ENCODE measurements at places on chromosomes 1 and 21. TPM values are rescaled to one million over a fixed set of nuclear protein-coding genes. Genes with fewer than 3 reads are reported as not detected.

The DYNLT4 gene
- 0.77 TPM for total RNA-seq

- no peak for DNase-seq
Observed at GRCh38 chr1:231274119-231274825, 33.3 kb downstream of the GNPAT start.

DNA sequence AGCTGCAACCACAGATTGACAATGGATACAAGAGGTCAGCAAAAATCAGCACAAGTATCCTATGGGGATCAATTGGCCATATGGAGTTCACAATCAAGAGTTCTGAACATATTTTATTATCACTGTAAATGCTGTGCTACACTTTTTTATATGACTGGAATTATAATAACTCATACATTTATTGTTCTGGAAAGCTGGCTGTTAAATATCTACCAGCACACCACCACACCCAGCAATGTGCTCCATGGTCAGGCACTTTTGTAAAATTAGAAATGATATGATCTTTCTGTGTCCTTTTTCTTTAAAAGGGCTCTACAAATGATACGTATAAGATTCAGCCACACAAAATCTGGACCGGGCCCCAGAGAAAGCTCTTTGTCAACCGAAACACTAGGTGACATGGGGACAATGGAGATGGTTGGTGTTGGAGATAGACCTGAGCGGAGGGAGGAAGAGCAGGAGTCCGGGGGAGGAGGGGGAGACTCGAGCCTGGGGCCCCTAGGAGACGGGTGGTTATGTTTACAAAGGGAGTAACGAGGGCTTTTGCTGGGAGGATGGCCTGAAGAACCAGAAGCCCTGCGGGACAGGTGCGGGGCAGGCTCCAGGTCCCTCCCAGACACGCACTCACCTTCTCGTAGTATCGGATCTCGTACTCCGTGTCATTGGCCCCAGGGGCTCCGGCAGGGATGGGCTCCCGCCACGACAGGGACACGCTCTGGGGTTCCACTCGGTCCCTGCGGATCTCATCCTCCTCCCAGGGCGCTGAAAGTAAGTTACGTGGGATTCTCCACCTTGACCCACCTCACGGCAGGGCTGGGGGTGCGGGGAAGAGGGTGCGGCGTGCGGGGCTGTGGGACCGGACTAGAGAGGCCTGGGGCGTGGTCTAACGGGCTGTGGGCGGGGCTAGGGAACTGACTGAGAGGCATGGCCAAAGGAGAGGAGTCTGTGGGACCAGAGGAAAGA is 30.0 kb downstream of the EPHA10 start:
- no peak for DNase-seq

DNA sequence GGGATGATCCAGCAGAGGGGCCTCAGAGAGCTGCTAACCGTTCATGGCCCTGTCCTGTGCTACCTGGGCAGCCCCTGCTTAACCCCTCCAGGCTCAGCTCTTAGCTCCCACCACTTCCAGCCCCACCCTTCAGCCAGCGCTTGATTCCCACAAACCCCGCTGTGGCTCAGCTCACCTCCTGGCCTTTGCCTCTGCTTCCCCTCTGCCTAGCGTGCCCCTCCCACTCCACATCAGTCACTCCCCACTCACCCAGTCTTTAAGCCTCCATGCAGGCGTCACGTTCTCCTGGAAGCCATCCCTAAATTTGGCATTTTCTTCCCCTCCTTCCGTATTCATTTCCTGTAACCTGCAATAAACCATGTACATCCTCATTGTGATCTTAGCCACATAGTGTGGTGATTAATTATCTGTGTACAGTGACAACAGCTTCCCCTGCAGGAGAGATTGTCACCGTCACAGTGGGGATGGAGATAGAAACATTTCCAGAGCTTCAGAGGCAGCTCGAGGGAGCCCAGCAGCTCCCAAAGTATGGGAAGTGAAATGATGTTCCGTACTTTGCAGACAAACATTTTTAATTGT is 65.5 kb downstream of the EPHB2 start:
- DNase-seq = no peak

DNA sequence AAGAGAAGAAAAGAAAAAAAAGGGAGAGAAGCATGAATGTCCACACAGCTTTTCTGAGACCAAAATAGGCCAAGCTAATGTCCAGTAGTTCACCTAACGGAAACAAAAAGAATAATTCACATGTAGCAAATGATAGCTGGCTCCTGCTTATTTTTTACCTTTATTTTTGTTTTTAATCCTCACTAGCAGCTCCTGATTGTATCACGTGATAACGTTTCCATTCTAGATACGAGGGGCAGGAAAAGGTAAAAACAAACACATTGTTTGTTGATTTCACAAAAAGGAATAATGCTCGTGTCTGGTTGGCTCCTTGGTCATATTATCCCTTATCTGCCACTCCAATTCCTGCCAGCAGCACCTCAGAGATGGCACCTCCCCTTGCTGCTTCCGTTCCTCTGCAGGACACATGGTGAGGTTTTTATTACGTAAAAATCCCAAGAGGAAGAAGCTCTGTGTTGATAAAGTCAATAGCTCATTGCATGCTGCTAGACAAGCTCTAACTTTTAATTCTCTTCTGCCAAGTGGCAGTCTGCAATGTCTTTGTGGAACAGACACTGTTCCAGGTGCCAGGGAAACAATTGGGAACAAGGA is 201.7 kb downstream of the CRB1 start:
- no peak for DNase-seq

GRCh38 chr1:23278717-23279116 is 61.4 kb upstream of the HTR1D start:
- DNase-seq = no peak

GRCh38 chr1:9717193-9718005 is 65.9 kb downstream of the PIK3CD start:
- DNase-seq = peak; percentile 93

- peak; percentile 90 for DNase-seq
Observed at GRCh38 chr1:30847358-30847972, 61.1 kb downstream of the SDC3 start.

The S100A7 gene
- total RNA-seq = not detected

The CRTC2 gene
- total RNA-seq = 6.1 TPM

The BSND gene
- not detected for total RNA-seq

GRCh38 chr1:91651243-91651642 is 150.6 kb downstream of the CDC7 start:
- no peak for DNase-seq

DNA sequence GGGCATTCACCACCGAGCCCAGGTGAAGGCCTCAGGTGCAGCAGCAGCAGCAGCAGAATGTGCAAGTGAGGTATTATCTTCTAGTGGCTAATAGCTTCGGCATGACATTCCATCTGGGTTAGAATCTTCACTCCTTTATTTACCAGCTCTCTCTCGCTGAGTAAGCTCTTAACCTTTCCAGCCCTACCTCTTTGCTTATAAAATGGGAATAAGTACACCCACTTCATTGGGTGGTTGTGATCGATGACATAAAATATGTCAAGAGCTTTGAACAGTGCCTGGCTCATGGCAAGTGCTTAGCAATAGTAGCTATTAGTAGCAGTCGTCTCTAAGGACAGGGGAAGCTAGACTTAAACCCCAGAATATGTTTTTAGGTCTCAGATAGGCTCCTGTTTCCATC is 149.5 kb downstream of the NOS1AP start:
- no peak for DNase-seq

DNA sequence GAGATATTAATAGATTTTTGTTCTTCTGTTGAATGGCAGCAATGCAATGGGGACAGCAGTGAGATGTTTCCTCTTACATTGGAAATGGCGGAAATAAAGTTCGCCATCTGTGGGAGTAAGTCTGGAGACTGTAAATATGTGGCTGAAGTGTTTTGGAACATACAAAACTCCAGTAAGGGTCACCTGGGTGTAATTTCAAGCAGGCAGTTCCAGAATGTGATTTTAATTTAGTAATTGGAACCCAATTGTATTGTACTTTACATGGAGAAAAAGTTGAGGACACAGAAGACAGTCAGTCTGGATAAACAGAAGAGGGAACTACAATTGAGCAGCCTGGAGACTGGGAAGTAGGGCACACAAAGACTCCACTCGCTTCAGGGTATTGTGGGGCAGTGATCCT is 108.6 kb downstream of the NTMT2 start:
- DNase-seq = no peak

GRCh38 chr21:14787312-14787711 is 241.2 kb upstream of the SAMSN1 start:
- DNase-seq = no peak

DNA sequence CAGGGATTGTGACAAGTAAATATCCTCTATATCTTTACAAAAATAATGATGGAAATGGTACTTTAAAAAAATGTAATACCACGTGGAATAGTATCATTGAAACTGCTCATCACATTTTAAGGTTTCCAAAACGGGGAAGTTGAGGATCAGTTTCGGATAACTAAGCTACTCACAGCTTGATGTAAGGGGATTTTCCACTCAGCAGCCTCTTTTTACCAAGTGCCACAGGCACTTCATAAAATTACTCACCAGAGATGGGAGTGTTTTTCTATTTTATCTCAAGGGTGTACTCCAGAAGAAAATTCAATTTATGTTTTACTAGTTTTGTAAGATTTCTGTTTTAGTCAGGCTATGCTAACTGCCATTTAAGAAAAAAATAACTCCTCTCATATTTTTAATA is 91.7 kb downstream of the TPR start:
- no peak for DNase-seq

DNA sequence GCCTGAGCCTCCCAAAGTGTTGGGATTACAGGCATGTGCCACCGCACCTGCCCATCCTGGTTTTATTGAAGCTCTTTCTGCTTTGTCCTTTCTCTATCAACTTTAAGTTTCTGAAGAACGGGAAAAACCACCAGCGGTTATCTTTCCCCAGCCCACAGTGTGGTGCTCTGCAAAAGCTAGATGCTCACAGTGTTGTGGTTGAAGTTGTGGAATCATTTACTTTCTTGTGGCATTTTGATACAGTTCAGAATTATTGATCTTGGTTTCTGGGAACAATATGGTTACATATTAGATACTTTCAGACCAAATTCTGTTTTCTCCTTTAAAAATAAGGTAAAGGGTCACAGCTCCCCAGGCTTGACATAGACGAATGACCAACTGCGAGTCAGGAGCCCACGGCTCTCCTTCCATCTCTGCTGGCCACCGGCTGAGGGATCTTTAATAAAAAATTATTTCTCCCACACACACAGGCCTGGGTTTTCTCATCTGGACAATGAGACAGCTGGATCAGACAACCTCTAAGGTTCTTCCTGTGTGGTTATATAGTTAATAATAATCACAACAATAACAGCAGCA is 385.3 kb downstream of the SETD4 start:
- no peak for DNase-seq

DNA sequence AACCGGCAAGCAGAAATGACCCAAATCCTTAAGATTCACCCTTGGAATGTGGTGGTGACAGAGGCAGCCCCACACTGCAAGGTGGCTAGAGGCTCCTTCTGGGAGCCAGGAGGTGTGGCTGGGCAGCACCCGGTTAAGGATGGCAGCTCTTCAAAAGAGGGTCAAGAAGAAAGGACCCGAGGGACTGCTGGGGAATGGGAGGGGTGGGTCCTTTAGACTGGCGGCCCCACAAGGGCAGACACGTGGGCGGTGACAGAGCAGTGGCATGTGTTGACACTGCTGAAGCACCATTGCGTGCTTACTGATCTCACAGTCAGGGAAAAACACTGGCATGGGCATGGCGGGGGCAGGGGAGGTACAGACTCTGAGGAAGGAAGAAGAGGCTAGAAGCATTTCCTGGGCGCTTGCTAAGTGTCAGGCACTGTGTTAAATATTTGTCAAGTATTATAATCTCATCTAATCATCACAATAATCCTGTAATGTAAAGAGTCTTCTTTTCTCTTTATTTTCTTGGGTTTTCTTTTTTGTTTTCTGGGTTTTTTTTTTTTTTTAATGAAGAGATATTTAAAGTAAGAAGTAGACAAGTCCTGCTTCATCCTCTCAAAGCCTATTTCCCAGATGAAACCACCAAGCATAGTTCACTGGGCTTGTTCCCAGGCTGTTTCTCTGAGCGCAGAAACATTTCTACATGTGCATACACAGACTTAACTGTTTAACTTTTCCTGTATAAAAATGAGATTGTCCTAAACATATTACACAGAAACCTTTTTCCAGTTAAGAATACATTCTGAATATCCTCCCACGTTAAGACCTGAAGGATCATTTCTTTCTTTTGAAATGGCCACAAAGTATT is 165.8 kb upstream of the EDN2 start:
- DNase-seq = no peak

The AIM2 gene
- total RNA-seq = not detected

DNA sequence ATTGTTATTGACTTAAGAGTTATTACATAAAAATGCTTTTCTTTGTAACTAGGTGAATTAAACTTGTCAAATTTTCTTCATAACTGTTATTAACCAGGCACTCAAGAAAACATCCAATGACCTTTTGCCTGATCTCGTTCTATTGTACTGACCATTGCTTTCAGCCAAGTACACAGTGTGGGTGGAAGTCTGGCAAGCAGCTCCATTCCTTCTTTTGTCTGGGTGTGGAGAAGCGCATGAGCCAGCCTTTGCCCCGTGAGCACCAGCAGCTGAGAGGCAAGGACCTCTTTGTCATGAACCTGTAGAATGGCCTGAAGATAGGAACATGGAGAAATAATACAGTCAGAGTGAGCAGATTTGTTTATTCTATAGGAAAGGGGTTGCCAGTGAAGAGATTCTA is 57.5 kb downstream of the IARS2 start:
- no peak for DNase-seq

GRCh38 chr1:147598621-147599361 is 57.5 kb downstream of the BCL9 start:
- no peak for DNase-seq

- peak; percentile 26 for DNase-seq
Observed at GRCh38 chr1:65229754-65230339, 79.5 kb upstream of the DNAJC6 start.

The KLHL12 gene
- total RNA-seq = 34.2 TPM

The NTRK1 gene
- total RNA-seq = not detected

DNA sequence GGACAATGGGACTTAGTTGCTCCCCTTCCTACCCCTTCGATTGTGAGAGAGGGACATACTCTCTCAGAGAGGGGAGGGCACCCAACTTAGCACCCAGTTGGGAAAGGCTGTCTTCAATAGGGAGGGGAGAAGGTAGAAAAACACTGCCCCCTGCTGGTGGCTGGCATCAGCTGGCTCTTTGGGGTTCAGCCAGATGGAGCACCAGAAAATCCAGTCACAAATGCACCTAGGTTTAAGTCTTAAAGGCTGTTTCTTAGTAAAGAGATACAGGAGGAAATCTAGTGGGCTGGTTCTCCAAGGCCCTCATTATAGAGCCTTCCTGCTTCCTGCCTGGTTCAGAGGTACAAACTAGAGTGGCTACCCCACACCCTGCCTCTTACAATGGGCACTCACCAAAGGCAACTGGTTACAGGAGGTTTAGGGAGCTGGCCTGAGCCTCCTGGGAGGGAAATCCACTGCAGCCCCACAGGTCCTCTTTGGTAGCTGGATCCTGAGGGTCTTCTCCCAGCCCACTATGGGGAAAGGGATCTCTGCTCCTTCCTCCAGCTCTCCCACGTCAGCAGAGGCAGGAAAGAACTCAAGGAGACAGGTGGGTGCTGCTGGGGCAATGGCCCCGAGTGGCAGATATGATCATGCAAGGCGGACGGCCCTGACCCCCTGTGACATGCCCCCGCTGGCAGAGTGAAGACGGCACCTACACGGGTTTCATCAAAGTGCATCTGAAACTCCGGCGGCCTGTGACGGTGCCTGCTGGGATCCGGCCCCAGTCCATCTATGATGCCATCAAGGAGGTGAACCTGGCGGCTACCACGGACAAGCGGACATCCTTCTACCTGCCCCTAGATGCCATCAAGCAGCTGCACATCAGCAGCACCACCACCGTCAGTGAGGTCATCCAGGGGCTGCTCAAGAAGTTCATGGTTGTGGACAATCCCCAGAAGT is 28.3 kb downstream of the EIF2D start:
- peak; percentile 55 for DNase-seq

The EIF2D gene
- 45.1 TPM for total RNA-seq
